ENCODE measurements at places on chromosomes 13 and 19. TPM values are rescaled to one million over a fixed set of nuclear protein-coding genes. Genes with fewer than 3 reads are reported as not detected.

PGLYRP2 gene
- total RNA-seq, result 0.09 TPM

KLK13 gene
- not detected for total RNA-seq

FUT6 gene
- total RNA-seq, result not detected

POU2F2 gene
- total RNA-seq, result 34.2 TPM

PRR36 gene
- total RNA-seq, result 0.97 TPM

ZNF99 gene
- not detected for total RNA-seq

U2AF2 gene
- total RNA-seq, result 312 TPM

ZNF814 gene
- 12.1 TPM for total RNA-seq

ZIC5 gene
- total RNA-seq, result not detected

TMEM190 gene
- not detected for total RNA-seq
